ENCODE measurements at places on chromosomes 13 and 19.
A peak's percentile ranks its signal among the peaks of the same experiment; 100 is the strongest.

DNA sequence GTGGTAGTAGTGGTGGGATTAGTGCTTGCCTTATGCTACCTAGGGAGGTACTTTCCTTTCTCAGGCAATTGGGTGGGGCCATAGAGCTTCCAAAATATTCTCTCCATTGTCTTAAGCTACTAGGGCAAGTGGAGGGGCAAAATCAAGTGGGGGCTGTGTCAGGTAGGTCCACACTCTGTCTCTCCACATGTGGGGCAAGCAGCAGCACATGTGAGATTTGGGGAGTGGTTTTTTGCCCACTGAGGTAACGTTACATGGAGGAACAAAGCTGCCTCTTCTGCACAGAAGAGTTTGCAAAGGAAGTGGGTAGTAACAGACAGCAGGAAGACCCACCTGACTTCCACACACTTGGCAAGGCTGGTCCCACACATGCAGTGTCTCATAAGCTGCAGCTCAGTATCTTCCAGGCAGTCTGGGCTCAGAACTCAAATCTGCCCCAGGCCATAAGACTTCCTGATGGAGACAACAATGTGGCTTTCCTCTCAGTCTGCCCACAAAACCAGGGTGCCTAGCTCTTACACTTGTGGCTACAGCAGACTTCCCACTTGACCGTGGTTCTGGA lies 1581.5 kb upstream of the PCDH20 start:
- no peak for DNase-seq

DNA sequence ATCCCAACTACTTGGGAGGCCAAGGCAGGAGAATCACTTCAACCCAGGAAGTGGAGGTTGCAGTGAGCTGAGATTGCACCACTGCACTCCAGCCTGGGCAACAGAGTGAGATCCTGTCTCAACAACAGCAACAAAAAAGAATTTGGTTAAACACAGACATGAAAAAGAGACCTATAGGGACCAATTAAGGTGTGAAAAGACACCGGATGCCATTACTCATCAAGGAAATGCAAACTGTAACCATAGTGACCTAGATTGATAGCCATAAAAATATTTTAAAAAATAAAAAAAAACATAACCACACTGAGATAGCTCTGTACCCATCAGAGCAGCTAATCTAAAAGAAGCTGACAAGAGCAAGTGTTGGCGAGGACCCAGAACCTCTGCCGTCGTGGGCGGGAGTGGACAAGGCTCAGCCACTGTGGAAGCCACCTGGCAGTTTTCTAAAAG lies 37.1 kb upstream of the ISYNA1 start:
- peak; percentile 78 for DNase-seq

DNA sequence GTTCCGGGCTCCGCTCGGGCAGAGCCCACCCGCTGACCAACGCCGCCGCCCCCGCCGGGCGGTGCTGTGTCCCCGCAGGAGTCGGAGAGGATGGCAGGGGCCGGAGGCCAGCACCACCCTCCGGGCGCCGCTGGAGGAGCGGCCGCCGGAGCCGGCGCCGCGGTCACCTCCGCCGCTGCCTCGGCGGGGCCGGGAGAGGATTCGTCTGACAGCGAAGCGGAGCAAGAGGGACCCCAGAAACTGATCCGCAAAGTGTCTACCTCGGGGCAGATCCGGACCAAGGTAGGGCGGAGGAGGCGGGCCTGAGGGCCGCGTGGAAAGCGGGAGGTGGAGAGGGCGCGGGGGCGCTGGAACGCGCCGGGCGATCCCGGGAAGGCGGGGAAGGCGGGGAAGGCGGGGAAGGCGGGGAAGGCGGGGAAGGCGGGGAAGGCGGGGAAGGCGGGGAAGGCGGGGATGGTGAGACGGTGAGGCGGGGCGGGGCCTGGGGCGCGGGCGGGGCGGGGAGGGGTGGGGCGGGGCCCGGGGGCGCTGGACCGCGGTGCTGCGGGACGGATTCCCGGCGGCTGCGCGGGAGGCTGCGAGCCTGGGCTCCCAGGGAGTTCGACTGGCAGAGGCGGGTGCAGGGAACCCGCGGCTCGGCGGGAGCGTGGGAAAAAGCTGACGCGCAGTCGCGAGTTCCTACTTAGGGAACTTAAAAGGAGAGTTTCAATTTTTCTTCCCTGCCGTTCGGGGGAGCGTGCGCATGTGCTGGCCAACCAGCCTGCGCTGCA lies 421 bp downstream of the DGKH start:
- DNase-seq = peak; percentile 98

- peak; percentile 94 for DNase-seq
Measured at GRCh38 chr19:5934774-5935472, 20.9 kb downstream of the CAPS start.

- no peak for DNase-seq
Measured at GRCh38 chr13:41075485-41075884, 14.2 kb downstream of the WBP4 start.

DNA sequence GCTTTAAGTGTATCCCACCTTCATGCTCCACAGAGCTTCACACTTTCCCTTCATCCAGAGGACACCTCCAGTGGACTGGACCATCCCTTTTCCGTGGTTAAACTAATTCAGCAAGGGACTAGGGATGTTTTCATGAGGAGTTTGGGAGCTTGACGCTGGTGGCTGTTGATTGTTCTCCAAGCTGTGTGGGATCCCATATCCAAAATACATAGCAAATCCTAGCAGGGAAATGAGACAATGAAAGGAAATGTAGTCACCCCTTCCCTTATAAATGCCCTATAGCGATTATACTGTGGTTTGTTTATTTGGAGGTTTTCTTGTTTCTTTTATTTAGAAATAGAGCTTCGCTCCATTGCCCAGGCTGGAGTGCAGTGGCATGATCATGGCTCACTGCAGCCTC lies 31.6 kb upstream of the DPRX start:
- no peak for DNase-seq

- peak; percentile 78 for DNase-seq
Measured at GRCh38 chr19:10074153-10074552, 12.0 kb upstream of the SHFL start.

DNA sequence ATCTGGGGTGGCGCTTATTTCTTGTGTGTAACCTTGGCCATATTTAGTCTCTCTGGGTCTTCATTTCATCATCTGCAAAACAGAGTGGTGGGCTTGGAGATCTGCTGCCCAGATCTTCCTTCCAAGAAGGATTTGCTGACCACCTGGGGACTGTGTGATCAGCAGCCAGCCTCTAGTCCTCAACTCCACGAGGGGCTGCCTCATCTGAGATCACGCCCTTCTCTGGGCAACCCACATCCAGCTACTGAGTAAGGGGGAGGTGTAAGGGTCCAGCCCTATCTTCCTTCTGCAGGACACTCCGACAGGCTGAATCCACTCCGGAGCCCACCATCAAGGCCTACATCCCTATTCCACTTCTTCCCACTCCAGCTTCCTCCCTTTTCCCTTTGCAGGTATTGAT lies 57.9 kb downstream of the CHST8 start:
- no peak for DNase-seq

DNA sequence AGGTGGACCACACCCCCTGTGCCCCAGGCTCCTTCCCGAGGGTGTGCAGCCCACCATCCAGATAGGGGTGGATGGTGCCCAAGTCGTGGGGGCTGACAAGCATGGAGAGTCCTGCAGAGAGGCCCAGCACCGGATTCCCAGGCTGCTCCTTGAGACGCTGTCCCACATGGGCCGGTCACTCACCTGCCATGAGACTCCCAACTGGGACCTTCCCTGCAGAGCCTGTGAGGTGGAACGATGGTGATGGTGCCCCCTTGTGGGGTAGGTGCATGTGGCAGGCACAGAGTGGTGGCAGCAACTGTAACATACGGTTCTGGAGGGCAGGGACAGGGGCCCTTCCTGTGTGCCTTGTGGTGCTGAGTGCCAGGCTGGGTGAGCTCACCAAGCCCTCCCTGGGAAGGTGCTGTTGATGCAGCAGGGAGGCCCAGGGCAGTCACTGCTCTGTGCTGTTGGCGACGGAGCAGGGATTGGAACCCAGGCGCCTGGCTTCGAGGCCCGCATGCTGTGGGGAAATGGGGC lies 33.1 kb downstream of the PPP1R37 start:
- peak; percentile 95 for DNase-seq

- peak; percentile 61 for DNase-seq
Measured at GRCh38 chr19:19460761-19461265, 54.5 kb downstream of the TSSK6 start.

DNA sequence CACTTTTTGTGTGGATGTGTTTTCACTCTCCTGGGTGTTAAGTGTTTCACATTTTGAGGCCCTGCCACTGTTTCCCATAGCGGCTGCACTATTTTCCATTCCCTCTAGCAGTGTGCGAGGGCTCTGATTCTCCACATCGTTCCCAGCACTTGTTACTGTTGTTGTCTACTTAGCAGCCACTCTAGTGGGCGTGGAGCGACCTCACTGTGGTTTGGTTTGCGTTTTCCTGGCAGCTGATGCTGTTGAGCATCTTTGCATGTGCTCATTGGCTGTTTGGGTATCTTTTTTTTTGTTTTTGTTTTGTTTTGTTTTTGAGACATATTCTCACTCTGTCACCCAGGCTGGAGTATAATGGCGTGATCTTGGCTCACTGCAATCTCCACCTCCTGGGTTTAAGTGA lies 14.4 kb downstream of the NAXD start:
- DNase-seq = no peak

- peak; percentile 36 for DNase-seq
Measured at GRCh38 chr13:50080203-50080910, 65.1 kb downstream of the KCNRG start.

GRCh38 chr13:75312884-75313520 lies 169.0 kb downstream of the TBC1D4 start:
- no peak for DNase-seq
